ENCODE measurements at places on chromosomes 2 and 18.

GRCh38 chr2:9641641-9642040, 10.8 kb upstream of the YWHAQ start:
- ATAC-seq: no peak

- ATAC-seq: peak; percentile 52
Measured at GRCh38 chr18:40404284-40404683, 1550.8 kb upstream of the PIK3C3 start.

DNA sequence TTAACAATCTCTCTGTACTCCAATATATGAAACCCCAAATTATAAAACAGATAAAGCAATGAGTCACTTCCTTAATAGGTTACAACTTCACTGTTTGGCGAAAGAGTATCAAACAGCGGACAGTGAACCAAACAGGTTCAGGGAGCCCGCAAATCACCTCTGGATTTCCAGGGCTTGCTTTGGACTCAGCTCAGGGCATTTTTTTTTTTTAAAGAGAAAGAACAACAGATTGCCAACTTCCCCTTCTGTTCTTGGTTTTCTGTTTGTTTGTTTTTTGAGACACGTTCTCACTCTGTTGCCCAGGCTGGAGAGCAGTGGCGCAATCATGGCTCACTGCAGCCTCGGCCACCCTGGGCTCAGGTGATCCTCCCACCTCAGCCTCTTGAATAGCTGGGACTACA, 52.7 kb downstream of the ABCB11 start:
- ATAC-seq: no peak

DNA sequence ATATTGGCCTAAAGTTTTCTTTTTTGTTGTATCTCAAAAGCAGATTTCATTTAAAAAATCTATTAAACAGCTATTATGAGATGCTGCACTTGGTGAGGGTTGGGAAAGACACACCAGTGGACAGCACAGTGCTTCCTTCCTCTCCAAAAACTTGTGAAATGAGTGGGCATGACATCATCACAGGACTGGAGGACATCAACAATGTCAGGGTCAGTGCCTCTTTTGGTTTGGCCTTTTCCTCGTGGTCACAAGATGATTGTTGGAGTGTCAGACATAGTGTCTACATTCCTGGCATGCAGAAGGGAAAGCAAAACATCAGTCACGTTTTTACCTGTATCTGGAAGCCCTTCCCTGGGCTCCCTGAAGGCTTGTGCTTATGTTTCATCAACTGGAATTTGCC, 49.6 kb downstream of the IL1R2 start:
- no peak for ATAC-seq

- ATAC-seq: no peak
Measured at GRCh38 chr18:53153281-53153680, 813.3 kb downstream of the DCC start.

DNA sequence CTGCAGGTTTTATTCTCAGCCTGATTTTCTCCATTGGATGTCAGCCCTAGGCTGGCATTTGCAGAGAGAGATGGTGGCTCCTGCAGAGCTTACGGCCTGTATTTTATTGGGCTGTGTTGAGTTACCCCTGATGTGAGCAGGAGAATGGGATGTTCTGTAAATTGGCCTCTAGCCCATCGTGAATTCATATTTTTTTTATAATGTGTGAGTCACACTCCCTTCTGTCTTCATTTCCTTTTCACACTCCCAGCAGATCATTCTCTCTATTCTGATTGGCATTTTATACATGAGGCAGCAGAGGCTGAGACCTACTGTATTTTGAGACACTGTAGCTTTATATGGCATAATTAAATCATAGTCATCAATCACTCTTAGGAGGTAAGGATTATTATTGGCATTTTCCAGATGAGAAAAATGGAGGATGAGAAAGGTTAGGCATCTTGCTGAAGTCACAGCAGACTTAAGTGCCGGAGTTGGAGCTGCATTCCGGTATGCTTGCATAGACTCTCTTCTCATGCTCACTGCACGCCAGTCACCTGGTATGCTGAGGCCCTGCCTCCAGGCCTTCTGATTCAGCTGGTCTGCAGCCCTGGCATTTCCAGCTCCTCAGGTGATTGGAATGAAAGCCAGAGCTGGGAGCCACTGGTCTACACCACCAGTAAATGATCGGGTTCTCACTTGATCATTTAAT, 142.4 kb downstream of the NEDD4L start:
- peak; percentile 94 for ATAC-seq

GRCh38 chr2:238589591-238590460, 163.1 kb downstream of the ASB1 start:
- ATAC-seq: no peak

GRCh38 chr2:35343135-35343534, 1012.4 kb upstream of the CRIM1 start:
- no peak for ATAC-seq

GRCh38 chr2:237471438-237472186, 15.4 kb upstream of the MLPH start:
- peak; percentile 56 for ATAC-seq

- ATAC-seq: peak; percentile 40
Measured at GRCh38 chr2:25491966-25492532, 150.3 kb upstream of the DNMT3A start.

GRCh38 chr2:138610201-138610953, 108.8 kb downstream of the SPOPL start:
- no peak for ATAC-seq

GRCh38 chr2:155393406-155393805, 694.9 kb downstream of the KCNJ3 start:
- no peak for ATAC-seq

- ATAC-seq: 0 out of 3 replicates have a peak, but pooled peaks have one; percentile 13
Measured at GRCh38 chr2:23381084-23381483, 3.9 kb upstream of the KLHL29 start.
